ENCODE measurements at places on chromosomes 16 and 17. TPM values are rescaled to one million over a fixed set of nuclear protein-coding genes. Genes with fewer than 3 reads are reported as not detected.

Gene MGAT5B
- 2.4 TPM for total RNA-seq

Gene KRTAP4-6
- not detected for total RNA-seq

- no peak for DNase-seq
- no peaks in the 10 kb centered on the region for H3K36me3 ChIP-seq
- peak overlapping the region; percentile 23 for H3K4me3 ChIP-seq
- H3K27ac ChIP-seq, result no peak overlapping the region
Observed at GRCh38 chr16:86508947-86509758, 1.2 kb upstream of the FOXF1 start.

DNA sequence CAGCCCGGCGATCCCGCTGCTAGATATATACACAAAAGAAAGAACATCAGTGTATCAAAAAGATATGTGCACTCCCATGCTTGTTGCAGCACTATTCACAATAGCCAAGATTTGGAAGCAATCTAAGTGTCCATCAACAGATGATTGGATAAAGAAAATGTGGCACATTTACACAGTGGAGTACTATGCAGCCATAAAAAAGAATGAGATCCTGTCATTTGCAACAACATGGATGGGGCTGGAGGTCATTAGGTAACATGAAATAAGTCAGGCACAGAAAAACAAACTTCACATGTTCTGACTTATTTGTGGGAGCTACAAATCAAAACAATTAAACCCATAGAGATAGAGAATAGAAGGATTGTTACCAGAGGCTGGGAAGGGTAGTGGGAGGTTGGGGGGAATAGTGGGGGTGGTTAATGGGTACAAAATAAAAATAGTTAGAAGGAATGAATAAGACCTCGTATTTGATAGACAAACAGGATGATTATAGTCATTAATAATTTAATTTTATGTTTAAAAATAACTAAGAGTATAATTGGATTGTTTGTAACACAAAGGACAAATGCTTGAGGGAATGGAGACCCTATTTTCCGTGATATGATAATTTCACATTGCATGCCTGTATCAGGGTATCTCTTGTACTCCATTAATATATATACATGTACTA lies 176.7 kb upstream of the NOG start:
- H3K4me1 ChIP-seq, result no peaks in the 10 kb centered on the region
- no peaks in the 10 kb centered on the region for H3K27me3 ChIP-seq
- H3K36me3 ChIP-seq, result no peaks in the 10 kb centered on the region

DNA sequence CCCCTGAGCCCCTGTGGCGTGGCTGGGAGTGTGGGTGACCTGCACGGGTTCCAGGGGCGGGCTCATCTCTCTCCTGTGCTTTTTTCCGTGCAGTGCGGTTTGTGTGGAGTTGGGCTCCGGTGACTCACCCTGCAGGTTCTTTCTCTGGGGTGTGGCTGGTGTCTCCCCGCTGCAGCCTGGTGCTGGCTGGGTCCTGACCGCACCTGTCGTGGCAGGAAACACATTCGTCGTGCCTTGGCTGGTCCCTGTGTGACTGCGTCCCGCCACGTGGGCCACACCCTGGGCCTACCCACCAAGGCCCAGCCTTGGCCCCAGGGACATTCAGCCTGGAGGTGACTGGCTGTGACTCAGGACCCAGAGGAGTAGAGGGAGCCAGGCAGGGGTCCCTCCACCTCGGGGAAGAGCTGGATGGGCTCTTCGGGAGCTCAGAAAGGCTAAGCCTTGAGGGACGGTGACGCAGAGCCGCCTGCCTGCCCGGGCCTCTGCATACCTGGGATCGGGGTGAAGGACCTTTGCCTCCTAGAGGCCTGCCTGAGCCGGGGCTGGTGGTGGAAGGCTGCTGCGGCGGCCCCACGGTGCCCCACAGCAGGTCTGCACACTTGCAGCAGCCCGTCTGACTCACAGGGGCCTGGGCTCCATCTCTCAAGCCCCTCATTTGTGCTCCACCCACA lies 7.8 kb downstream of the TRAF7 start:
- H3K4me3 ChIP-seq, result no peak overlapping the region
- H3K36me3 ChIP-seq, result peaks cover 7% of the 10 kb centered on the region
- no peak overlapping the region for H3K27ac ChIP-seq
- DNase-seq, result no peak
- peaks cover 3% of the 10 kb centered on the region for H3K4me1 ChIP-seq
- H3K27me3 ChIP-seq, result no peaks in the 10 kb centered on the region

- H3K27ac ChIP-seq, result no peak overlapping the region
- H3K27me3 ChIP-seq, result no peaks in the 10 kb centered on the region
- H3K4me1 ChIP-seq, result peaks cover 37% of the 10 kb centered on the region
- no peak overlapping the region for H3K4me3 ChIP-seq
Observed at GRCh38 chr17:40303009-40303657, 5.8 kb upstream of the RARA start.

GRCh38 chr16:86432691-86433090 lies 77.6 kb upstream of the FOXF1 start:
- H3K4me1 ChIP-seq, result no peaks in the 10 kb centered on the region
- no peak overlapping the region for H3K27ac ChIP-seq
- H3K36me3 ChIP-seq, result no peaks in the 10 kb centered on the region
- H3K27me3 ChIP-seq, result no peaks in the 10 kb centered on the region
- DNase-seq, result no peak

DNA sequence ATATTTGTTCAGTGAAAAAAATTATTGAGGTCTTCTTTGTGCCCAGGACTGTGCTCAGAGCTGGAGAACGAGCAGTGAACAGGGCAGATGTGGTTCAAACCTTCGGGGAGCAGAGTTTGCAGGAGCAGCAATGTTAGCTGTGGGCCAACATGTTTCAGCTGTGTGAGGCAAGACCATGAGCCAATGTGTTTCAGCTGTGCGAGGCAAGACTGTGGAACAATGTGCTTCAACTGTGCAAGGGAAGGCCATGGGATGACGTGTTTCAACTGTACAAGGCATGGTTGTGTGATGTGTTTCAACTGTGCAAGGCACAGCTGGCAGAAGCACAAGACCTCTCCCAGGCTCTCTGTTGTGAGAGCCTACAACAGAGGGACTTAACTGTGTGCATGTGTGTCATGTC lies 35.2 kb upstream of the SDK2 start:
- no peak overlapping the region for H3K4me3 ChIP-seq
- H3K27ac ChIP-seq, result no peak overlapping the region
- no peaks in the 10 kb centered on the region for H3K4me1 ChIP-seq
- peaks cover 4% of the 10 kb centered on the region for H3K27me3 ChIP-seq
- DNase-seq, result no peak
- H3K36me3 ChIP-seq, result no peaks in the 10 kb centered on the region

All from CD4-positive, alpha-beta memory T cell (primary cell).